Tongue (tissue), 3 donors: ENCODE measurements at places on chromosomes 3 and 15. TPM values are rescaled to one million over a fixed set of nuclear protein-coding genes. Genes with fewer than 3 reads are reported as not detected.
A peak's percentile ranks its signal among the peaks of the same experiment; 100 is the strongest.

DNA sequence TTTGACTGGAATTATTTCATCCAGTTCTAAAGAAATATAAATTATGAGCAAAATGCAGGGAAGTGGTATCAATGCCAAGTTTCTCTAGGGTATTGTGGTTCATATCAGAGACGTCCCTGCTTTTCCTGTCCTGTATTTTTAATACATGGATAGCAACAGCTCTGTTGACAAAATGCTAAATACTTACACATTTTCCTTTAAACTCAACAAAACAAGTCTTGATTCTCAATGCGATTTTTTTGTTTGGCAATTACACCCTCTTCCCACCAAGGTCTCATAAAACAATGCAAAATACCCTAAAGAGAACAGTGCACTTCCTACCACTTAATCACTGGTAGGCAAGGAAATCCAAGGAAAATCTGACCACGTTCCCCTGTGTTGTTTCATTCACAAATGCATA, 120.0 kb downstream of the DUT start:
- DNase-seq: no peak

- DNase-seq: peak; percentile 81
Observed at GRCh38 chr3:22117751-22118346, 366.8 kb upstream of the ZNF385D start.

DNA sequence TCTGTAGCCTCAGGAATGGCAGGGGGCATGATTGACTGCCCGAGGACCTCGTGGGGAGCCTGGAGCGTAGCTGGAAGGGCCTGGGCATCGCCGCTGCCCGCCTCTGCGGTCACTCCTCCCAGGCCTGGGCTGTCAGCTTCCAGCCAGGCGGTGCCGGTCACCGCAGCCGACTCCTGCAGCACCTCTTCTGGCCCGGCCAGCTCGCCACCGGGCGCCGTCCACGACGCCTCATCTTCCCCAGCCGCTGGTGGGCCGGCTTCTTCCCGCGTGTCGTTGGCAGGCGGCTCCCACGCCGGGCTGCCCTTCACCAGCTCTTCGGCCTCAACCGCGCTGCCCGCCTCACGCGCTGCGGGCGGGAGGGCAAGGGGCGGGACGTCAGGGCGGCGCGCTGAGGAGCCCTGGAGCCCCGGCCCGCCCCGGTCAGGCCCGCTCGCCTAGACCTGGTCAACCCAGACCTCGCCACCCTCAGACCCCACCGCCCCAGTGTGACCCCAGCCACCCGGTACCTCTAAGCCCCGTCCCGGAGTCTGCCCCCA, 1.0 kb downstream of the CSPG5 start:
- no peak for DNase-seq

DNA sequence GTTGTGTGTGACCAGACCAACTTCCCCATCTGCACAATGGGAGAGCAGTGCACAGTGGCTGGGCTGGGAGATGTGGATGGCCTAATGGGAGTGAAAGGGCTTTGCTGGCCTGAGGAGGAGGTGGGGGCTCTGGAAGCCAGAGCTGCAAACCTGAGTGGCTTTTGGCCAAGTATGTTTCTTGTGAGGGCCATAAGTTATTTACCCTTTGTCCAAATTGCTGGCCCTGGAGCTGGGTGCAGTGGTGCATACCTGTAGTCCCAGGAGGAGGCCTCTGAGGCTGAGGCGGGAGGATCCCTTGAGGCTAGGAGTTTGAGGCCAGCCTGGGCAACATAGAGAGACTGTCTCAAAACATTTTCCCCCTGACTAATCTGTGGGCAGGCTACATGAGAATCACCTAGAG, 129.1 kb downstream of the WNT7A start:
- DNase-seq: no peak

DNA sequence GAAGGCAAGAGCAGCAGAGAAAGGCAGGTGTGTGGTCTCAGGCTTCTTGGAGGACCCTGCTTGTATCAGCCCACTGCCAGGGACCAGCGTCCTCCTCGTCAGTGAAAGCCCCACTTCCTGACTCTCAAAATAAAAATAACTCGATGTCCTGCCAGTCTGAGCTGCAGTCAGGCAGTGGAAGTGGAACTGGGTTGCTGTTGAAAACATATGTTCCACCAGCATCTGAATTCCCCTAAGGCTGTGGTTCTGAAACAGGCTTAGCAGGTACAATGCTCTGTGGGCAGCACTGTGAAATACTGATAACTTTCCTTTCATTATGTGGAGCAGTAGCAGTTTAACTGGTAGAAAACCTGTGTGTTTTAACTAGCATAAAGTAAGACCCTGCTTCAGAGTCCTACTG, 121.6 kb upstream of the EIF1B start:
- DNase-seq: no peak

DNA sequence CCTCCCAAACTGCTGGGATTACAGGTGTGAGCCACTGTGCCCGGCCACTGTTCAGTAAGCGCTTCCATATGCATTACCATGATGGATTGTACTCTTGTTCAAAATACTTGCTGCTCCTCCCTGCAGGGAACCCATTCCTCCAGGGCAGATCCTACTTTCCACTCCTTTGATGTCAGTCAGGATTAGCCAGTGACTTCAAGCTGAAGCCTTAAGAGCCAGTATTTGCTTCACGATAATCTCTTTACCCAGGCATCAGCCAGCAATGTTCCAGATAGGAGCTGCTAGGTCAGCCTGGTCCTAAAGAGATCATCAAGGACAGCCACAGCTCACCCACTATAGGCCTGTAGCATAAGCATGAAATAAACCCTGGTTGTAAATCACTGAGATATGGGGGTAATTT, 96.5 kb upstream of the UBE2E2 start:
- DNase-seq: no peak

GRCh38 chr3:157132936-157133335, 27.0 kb downstream of the CCNL1 start:
- peak; percentile 30 for DNase-seq

GRCh38 chr15:60059186-60059585, 55.1 kb downstream of the FOXB1 start:
- DNase-seq: no peak

GRCh38 chr3:12046406-12046805, 42.2 kb downstream of the SYN2 start:
- peak; percentile 37 for DNase-seq

DNA sequence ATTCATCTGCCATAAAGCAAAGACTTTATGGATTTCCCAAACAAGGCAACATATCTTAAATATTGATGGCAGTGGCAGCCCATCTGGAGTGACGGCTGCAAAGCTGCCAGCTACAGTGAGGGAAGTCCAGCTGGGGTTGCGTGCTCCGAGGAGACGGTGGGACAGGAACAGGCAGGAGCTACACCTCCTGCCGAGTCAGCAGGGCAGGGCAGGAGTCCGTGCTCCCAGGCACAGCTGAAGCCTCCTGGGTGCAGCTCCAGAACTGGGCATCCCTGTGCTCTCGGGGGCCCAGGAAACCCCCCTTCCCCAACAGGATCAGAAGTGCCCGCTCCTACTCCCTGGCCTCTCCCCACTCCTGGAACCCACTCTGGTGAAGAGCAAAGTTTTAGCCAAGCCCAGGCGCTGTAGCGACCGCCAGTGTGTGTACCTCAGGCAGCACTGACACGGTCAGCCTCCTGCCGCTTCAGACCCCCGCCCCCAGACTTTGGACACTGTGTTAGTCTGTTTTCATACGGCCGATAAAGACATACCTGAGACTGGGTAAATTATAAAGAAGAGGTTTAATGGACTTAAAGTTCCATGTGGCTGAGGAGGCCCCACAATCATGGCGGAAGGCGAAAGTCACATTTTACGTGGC, 556.4 kb upstream of the CCDC54 start:
- DNase-seq: no peak

DNA sequence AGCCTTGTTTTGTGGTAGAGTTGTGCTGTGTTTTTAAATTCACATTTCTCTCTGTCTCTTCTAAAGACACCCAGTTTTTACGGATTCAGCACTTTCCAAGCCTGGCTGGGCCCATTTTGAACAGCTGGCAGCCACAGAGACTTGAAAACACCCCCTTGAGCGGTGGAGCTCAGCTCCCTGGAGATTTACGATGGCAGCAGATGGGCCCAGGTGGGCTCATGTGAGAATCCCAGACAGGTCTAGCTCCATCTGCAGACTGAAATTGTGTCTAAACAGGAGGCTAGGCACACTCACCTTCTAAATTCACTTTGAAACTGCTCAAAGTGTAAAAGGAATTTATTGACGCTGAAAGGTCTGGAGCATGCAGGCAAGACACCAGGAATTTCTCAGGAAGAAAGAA, 232.0 kb upstream of the HES1 start:
- DNase-seq: no peak

GRCh38 chr15:51883271-51883837, 53.9 kb downstream of the TMOD3 start:
- peak; percentile 52 for DNase-seq

GRCh38 chr15:40238532-40239403, at the start of gene PAK6:
Gene PAK6 (plus strand): TSS chr15:40239063. CDS start chr15:40264786, 25,723 bp downstream.
- DNase-seq: peak; percentile 58

- no peak for DNase-seq
Observed at GRCh38 chr3:62238003-62238402, 135.3 kb downstream of the FEZF2 start.

GRCh38 chr3:124492824-124493223, 237.4 kb upstream of the UMPS start:
- peak; percentile 5 for DNase-seq

- DNase-seq: no peak
Observed at GRCh38 chr3:63764511-63764910, 54.6 kb upstream of the C3orf49 start.

DNA sequence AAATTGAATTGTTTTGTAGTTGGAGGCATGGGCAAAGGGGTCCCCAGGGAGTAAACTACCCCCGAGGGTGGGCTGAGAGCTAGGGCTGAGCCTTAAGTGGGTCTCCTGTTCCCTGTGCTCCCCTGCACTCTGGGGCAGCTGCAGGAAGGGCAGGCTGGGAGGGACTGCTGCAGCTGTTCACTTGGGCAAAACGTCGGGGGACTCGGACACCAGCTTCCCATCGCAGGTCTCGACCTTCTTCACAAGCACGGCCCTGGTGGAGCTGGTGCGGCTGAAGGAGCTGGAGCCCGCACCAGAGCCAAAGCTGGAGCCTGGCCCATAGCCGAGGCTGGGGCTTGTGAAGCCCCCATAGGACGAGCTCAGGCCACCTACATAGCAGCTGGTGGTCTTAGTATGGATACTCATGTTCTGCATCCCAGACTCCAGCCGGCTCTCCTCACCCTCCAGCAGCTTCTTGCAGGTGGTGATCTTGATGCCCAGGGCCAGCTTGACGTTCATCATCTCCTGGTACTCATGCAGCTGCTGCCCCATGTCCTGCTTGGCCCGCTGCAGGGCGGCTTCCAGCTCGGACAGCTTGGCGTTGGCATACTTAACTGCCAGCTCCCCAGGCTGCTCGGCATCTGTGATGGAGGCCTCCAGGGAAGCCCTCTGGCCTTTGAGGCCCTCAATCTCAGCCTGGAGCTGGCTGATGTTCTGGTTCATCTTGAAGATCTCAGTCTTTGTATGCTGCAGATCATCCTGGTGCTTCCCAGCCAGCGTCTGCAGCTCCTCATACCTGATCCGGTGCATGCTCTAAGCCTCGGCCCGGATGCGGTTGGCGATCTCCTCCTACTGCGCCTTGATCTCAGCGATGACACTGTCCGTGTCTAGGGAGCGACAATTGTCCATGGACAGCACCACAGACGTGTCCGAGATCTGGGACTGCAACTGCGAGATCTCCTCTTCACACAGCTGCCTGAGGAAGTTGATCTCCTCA, 423.5 kb upstream of the ARPP21 start:
- no peak for DNase-seq

GRCh38 chr3:72844436-72844993, 3.7 kb downstream of the SHQ1 start:
- no peak for DNase-seq

TTBK2 gene
- total RNA-seq: 18.2 TPM

ERC2 gene
- 3.4 TPM for total RNA-seq

GPR62 gene
- total RNA-seq: 0.41 TPM

CCR3 gene
- total RNA-seq: 0.51 TPM

GOLGA6L7 gene
- total RNA-seq: not detected

GHSR gene
- not detected for total RNA-seq

ELL3 gene
- 6.1 TPM for total RNA-seq

TMCO5A gene
- total RNA-seq: not detected

FAM174B gene
- 23.6 TPM for total RNA-seq

FAM81A gene
- 3.0 TPM for total RNA-seq
